WERI-Rb-1 (cell line): ENCODE measurements at places on chromosomes 7 and 10.

DNA sequence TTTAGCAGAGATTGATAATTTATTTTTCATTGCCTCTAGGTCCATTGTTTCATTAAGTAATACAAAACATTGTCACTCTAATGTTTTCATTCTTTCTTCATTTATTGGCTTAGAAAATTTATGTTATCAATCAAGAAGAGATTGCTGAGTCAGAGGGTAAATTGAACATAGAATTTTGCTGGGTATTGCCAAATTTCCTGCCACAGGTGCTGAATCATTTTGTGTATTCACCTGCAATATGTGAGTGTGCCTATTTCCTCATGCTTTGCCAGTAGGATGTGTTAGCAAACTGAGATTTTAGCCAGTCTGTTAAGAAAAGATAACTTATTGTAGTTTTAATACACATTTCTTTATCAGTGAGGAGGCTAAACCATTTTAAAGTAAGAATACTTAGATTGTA lies 38.0 kb downstream of the MARCHF5 start:
- DNase-seq = no peak

GRCh38 chr7:151721236-151721635 lies 155.7 kb downstream of the PRKAG2 start:
- DNase-seq = no peak

DNA sequence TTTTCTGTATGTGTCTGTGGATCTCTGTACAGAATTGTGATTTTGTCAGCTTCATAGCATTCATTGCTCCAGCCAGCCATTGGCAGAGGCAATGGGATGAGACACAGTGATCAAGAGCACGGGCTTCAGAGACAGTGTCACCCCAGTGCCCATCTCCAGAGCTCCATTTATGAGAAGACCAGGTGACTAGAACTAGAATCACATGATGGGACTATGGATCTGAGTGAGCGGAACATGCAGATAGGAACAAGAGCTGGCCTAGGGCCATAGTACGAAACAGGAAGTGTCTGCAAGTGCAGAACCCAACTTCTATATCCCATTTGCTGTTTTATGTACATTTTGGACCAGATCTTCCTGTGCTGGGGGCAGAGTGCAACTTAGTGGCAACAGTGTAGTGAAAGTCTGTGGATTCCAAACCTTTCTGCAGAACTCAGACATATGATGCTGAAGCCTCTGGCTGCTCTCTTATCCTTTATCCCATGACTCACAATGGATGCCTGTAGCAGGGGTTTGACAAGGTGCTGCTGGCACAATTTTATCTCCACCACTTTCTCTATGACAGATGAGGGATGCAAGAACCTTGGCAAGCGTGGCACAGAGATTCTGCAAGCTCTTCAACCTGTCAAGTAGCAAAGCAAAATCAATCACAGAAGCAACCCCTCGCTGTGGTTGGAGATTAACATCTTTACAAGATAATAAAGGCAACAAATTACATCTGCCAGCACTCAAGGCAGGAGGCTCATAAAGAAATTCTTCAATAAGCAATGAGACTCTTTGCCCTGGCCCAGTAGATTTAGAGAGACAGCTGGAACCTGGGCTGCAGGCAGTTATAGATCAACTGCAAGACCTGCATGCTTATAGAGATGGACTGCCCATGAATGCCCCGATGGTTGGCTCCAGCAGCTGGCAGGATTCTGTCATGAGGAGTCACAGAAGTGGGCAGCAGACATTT lies 681.3 kb downstream of the TNS3 start:
- DNase-seq = no peak

- DNase-seq = no peak
Measured at GRCh38 chr10:131202990-131203389, 108.5 kb downstream of the TCERG1L start.

- no peak for DNase-seq
Measured at GRCh38 chr7:2791390-2791789, 52.7 kb downstream of the GNA12 start.

DNA sequence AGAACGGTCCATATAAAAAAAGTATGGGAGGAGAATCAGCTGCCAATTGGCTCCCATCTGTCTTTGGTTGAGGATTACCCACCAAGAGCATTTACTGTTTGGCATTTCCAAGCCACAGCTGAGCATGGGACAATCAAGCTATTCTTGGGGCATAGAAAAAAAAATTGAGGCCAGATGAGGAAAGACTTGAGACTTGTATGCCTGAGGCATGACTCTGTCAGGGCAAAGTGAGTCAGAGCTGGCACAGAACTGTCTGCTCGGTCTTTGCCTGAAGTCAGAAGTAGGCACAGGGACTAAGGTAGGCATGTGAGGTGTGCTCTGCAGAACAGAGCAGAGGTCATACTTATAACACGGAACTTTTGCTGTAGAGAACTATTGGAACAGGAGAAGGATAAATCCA lies 126.5 kb upstream of the CHRM2 start:
- DNase-seq = no peak

DNA sequence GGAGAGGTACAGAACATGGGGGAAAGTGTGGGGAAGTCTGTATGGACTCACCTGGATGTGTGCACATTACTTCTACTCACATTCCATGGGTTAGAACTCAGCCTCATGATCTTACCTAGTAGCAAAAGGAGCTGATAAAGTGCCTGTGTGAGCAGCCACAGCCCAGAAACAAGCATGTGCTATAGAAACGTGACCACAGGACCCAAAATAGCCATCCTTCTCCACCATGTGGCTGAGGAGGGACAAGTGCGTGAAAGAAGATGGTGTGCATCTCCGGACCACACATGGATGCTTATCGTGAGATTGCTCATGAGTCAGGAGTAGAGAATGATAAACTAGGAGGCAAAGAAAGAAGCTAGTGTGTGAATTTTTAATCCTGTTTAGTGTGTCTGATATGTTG lies 336.4 kb upstream of the PLXDC2 start:
- no peak for DNase-seq
